ENCODE measurements at places on chromosomes 2 and 18.
A peak's percentile ranks its signal among the peaks of the same experiment; 100 is the strongest.

- no peak for DNase-seq
Observed at GRCh38 chr2:168798888-168799410, 3.5 kb upstream of the NOSTRIN start.

- no peak for DNase-seq
Observed at GRCh38 chr2:212387146-212387545, 151.5 kb downstream of the ERBB4 start.

DNA sequence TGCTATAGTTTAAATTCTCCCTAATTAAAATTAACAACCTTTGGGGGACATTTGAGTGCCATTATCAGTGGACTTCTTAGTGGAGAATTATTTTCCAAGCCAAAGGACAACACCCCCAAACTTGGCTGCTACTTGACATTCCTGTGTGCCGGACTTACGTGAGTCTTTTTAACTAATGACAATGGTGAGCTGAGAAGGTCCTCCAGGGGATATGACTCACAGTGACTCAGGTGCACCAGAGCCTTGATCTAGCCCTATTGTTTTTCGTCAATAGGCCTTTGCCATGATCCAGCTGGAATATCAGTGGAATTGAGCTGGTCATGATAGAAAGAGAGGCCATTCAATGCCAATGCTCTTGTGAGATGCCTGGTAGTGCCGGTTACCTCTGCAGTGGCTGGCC is 118.1 kb upstream of the CXCR4 start:
- DNase-seq = no peak

GRCh38 chr2:240916571-240917008 is 10.5 kb downstream of the CROCC2 start:
- no peak for DNase-seq

DNA sequence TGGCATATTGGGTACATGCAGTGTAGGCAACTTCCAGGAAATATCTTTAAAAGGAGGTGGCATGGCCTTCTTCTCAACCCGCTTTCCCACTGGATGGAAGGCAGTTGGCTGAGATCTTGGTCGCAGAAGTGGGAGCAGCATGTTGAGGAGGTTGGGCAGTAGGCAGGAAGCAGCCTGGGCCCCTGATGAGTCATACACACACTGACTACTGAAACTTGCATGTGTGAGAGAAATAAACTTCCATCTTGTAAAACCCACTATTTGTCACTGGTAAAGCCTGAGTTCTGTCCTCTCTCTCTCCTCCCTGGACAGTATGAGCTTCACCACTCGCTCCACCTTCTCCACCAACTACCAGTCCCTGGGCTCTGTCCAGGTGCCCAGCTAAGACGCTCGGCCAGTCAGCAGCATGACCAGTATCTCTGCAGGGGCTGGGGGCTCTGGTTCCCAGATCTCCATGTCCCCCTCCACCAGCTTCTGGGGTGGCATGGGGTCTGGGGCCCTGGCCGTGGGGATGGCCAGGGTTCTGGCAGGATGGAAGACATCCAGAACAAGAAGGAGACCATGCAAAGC is 233.8 kb upstream of the SPRED2 start:
- DNase-seq = no peak

DNA sequence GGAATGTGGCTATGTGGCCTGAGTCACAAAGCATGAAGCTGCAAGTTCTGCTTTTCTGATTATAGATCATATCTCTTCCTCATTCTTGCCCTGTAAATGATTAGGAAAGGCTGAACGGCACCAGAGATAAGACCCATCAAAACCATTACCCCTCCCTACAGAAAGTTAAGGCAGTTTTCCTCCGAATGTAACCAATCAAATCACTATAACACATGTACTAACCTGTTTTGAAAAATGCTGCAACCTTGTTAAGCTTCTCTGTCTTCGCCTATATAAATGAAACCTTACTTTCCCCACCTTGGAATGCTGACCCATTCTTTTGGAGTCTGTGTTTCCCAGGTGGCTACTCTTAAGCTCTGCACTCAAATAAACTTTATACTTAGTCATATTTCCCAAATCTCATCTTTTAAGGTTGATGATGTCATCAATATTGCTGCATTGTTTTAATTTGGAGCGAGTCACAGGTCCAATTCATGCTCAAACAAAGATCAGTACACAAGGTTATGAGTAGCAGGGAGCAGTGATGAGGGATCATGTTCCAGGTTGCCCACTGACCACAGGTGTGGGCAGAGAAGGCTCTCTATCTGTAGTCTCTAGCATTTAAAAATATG is 662.3 kb downstream of the IRS1 start:
- DNase-seq = no peak

- no peak for DNase-seq
Observed at GRCh38 chr2:225738735-225739134, 339.2 kb downstream of the NYAP2 start.

GRCh38 chr2:43481927-43482542 is 113.8 kb downstream of the THADA start:
- DNase-seq = no peak

DNA sequence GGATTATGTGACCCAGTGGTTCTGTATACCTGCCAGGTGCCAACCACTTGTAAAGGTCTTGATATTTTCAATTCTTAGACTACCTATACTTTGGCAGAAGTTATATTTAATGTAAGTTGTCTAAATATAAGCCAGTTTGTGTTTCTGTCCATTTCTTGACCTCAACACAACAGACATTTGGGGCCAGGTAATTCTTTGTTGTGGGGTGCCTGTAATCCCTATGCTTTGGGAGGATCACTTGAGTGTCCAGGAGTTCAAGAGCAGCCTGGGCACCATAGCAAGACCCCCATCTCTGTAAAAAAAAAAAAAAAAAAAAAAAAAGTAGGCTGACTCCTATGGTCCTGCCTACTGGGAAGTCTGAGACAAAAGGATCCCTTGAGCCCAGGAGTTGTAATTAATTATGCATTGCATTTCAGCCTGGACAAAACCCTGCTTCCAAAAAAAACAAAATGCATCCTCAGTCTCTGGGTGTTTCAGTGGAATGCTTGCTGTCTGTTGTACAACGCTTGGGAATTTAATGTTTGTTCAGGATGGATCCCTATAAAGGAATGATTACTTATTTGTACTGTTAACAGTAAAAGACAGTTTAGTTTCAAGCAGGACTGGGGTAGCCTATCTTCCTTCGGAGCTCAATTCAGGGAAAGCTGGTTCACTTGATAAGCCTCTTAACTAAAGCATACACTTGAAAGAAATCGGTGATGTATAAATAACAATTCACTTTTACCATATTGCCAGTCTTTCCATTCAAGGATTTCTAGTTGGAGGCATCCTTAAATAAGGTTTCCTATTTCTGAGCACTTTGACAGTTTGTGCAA is 3.4 kb downstream of the RPS27A start:
- no peak for DNase-seq

GRCh38 chr18:48077291-48077690 is 146.8 kb upstream of the SMAD2 start:
- DNase-seq = no peak

DNA sequence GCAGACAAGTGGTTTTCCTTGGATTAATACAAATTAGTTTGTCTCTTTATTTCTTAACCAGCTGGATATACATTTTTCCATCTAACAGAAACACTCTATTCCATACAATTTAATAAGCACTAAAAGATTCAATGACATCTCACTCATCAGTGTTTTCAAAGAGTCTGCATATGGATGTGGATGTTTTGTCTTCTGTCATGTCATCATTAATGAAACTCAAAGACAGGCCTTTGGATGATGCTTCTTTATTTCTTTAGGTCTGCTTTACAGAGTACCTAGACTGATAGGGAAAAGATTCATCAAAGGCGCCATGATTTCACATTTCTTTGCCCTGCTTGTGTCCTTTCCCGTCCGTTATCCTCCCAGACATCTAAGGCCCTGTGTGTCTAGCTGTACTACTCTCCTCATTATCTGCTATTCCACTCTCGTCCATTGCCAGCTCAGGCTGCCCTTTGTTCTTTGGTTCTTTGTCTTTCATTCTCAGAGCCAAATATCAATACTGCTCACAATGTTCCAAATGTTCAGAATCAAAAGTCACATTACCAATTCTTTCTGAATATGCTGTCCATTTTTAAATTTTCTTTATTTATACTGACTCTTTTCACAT is 232.3 kb upstream of the CHAC2 start:
- DNase-seq = no peak

DNA sequence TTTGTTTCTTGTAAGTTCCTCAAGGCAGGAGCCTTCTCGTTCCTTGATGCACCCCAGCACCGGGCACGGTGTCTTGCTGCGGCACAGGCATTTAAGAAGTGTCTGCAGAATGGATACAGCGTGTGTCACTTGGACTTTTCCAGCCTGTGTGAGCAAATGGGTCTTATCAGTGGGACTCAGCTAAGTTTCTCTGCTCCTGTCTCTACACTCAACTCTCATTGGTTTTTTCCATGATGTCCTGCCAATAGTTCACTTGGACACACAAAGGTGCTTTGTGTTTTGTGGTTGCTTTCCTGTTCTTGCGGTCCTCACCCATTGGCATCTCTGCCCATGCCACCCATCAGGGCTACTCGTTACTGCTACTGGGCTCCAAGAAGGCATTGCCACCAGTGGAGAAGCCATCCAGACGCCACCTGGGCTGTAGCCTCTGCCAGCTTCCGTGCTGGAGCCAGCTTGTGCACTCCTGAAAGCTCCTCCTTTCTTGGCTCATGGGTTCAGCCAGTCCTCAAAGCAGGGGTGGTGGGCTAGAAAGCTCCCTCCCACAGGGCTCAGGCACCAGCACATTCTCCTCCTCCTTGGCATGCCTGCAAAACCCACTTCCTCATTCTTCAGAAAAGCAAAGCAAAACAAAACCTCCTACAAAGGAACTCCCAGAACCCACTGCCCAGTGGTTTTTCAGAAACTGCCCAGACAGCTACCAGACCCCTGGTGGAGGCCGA is 41.4 kb downstream of the IL1R2 start:
- DNase-seq = no peak

- DNase-seq = peak; percentile 81
Observed at GRCh38 chr2:8059255-8059654, 622.6 kb upstream of the ID2 start.

- no peak for DNase-seq
Observed at GRCh38 chr2:146317959-146318358, 1526.9 kb upstream of the ACVR2A start.

DNA sequence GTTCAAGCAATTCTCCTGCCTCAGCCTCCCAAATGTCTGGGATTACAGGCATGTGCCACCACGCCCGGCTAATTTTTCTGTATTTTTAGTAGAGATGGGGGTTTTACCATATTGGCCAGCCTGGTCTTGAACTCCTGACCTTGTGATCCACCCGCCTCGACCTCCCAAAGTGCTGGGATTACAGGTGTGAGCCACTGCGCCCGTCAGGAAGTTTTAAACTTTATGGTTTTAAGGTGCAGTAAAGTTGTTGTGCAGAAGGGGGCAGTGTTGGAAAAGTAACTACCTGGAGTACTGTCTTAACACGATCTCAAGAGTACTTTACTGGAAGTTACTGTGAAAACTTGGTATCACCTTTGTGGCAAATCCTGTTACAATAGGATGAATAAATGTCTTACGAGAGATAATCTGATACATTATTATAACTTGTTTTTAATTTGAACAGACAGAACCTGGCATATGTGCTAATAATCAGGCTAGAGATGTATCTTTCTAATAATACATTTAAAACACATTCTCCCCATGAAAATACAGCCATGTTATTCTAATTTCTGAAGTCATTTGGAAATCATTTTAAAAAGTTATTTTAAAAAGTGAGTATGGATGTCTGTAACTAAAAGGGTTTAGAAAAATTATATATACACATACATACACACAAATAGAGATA is 10.8 kb downstream of the SPDYA start:
- DNase-seq = peak; percentile 70

DNA sequence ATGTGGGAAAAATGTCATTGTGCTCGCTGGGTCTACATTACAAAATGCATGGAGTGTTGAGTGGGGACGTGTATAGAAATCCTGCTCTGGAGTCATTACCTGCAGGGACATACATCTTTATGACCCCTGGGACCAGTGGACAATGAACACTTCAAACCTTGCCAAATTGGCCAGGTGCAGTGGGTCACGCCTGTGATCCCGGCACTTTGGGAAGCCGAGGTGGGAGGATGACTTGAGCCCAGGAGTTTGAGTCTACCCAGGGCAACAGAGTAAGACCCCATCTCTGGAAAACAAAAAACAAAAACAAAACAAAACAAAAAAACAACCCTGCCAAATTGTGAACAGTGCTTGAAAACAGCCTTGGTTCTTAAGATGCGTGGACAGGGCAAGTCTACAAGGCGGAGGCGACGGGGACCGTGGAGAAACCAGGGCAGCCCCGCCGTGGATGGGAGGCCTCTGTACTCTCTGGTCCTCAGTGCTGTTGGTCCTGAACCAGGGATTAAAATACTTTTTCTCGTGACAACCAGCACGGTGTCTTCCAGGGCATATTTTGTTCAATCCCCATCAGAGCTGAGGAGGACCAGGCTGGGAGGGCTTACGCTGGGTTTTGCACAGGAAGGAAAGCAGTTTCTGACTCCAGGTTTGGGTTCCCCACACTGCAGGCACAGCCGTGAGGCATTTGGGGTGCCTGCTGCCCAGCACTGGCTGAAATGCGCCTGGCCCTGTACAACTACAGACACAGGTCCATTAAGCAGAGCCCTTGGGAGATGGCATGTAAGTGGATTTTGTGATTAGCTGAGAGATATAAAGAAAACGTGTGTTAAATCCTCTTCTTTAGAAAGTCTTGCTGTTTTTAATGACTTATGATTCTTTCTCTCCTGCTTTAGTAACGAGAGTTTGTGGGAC is 13.7 kb downstream of the COLEC11 start:
- peak; percentile 72 for DNase-seq

- no peak for DNase-seq
Observed at GRCh38 chr2:99403524-99403923, 66.3 kb downstream of the EIF5B start.

GRCh38 chr2:10000541-10000940 is 42.8 kb upstream of the KLF11 start:
- no peak for DNase-seq

GRCh38 chr2:179252423-179252822 is 12.2 kb downstream of the SESTD1 start:
- DNase-seq = no peak

Measured in NCI-H1417 (cell line).